Muscle of leg (tissue), 16 donors: ENCODE measurements at places on chromosomes 7 and 10. TPM values are rescaled to one million over a fixed set of nuclear protein-coding genes. Genes with fewer than 3 reads are reported as not detected.

Gene CDNF
- 4.4 TPM for polyA plus RNA-seq

Gene TMEM225B
- 1.1 TPM for polyA plus RNA-seq

DNA sequence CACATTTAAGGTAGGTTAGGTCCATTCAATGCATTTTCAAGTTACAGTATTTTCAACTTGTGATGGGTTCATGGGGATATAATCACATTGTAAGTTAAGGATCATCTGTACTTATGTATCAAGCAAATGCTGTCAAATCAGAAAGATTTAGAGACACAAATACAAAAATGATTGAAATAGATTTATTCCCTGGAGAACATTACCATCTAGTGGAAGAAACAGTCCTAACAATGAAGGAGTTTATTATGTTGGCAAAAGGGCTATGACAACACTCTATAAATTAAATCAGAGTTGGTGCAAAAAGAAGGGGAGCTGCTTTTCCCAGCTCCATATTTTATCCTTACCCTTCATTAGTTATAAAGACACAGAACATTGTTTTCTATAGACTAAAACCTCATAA lies 69.0 kb downstream of the PRSS58 start:
- H3K36me3 ChIP-seq, result no peaks in the 10 kb centered on the region
- no peak for DNase-seq
- no peak overlapping the region for H3K27ac ChIP-seq
- H3K4me1 ChIP-seq, result no peaks in the 10 kb centered on the region
- no peaks in the 10 kb centered on the region for H3K27me3 ChIP-seq
- H3K4me3 ChIP-seq, result no peak overlapping the region

- no peak overlapping the region for H3K4me3 ChIP-seq
- H3K27me3 ChIP-seq, result no peaks in the 10 kb centered on the region
- peaks cover 56% of the 10 kb centered on the region for H3K36me3 ChIP-seq
- no peaks in the 10 kb centered on the region for H3K4me1 ChIP-seq
- no peak overlapping the region for H3K27ac ChIP-seq
Measured at GRCh38 chr7:45098983-45099839, 10.4 kb upstream of the NACAD start.

DNA sequence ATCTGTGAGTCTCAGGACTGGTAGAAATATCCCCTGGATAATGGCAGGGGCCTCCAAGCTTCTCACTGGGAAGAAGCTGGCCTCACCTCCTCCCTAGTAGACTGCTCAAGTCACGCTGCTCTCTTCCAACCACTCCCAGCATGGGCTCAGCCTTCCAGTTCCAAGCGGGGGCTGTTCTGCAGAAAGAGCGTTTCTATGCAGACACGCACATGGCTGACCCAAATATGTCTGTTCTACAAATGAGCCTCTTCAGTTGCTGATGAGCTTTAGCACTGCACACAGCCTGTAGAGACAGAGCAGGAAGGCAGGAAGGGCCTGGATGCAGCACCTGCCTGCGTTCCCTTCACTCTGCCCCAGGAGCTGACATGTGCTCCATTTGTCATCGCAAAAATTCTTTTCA lies 523.9 kb upstream of the MGMT start:
- H3K36me3 ChIP-seq, result no peaks in the 10 kb centered on the region
- peaks cover 17% of the 10 kb centered on the region for H3K4me1 ChIP-seq
- no peaks in the 10 kb centered on the region for H3K27me3 ChIP-seq
- H3K27ac ChIP-seq, result no peak overlapping the region
